ENCODE measurements at places on chromosomes 4 and X.

DNA sequence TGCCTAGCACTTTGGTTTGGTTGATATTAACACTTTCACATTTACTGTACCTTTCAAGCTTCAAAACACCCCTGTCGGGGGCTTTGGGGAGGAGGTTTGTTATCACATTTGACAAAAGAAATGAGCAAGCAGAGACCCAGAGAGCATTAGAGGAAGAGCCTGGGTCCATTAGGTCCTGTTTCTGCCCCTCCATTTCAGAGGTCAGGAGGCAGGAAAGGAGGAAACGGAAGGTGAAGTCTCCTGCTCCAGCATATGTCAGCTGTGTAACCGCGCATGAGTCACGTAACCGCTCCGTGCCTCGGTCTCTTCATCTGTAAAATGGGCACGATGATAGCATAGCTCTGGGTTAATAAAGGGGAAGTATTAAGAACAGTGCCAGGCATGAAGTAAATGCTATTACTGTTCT, 201.9 kb upstream of the BCOR start:
- peak; percentile 7 for DNase-seq

DNA sequence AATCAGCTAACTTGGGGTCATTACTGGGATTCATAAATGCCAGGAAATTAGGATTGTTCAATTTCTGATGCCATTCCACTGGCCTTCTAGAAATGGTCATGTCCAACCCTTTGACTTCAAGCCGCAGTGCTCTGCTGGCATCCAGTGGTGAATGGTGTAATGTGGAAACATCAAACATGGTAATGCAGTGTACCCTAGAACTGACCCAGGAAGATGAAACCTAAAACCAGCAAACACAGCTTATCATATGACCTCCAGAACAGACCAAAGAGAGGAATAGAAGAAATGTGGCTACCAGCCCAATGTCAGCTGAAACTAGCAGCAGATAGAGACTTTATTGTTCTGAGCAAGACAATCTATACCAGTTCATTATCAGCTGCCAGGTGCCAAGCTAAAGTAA, 13.8 kb downstream of the CXCL13 start:
- DNase-seq: no peak

- DNase-seq: no peak
Observed at GRCh38 chrX:153569475-153569874, 29.5 kb downstream of the CCNQ start.

- DNase-seq: no peak
Observed at GRCh38 chrX:69995362-69996112, 54.2 kb downstream of the AWAT2 start.

DNA sequence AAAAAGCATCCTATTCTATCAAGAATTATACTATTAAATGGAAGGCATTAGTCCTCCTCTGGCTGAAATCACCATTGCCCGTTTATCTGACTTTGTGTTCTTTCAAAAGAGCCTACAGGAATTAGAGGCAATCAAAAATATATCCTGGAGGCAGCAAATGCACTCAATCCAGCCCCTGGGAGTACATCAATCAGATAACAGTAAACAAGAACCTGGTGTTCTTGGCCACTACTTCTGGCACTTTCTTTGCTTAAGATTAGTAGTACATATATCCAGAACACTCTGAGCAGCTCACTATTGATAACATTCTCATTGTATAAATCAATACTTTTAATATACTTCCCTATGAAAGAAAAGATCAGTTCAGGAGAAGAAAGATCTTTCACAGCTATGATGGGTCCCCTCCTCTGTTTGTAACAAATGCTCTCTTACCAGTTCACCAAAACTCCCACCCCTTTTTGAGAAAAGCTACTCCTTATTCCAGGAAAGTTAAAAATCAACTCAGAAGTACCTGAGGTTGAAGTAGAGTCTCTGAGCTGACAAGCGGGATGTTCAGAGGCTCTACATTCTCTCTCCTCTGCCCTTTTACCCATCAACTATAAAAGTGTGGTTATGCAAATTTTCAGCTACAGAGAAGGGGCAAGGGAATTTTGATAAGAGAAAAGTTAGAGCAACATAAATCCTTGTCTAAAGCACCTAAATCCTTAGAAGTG, 176.0 kb downstream of the COX18 start:
- DNase-seq: no peak
